ENCODE measurements at places on chromosomes 3 and 15.

GRCh38 chr3:170149016-170149415 is 32.5 kb downstream of the PHC3 start:
- DNase-seq, result no peak

DNA sequence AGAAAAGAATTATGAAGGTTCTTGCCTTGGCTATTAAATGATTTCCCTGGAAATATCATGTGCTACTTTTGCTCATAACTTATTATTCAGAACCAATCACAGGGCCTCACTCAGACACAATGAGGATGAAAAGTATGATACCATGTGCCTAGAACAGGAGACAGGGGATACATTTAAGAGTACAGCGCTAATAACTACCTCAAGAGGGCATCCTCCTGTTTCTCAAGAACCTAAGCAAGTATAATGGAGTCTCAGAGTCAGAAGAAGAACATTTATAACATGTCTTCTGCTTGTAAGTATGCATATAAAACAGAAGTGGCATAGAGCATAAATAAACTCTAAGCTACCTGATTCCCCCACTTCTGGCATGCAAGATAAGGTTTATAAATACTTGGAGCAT is 125.4 kb upstream of the MME start:
- no peak for DNase-seq

DNA sequence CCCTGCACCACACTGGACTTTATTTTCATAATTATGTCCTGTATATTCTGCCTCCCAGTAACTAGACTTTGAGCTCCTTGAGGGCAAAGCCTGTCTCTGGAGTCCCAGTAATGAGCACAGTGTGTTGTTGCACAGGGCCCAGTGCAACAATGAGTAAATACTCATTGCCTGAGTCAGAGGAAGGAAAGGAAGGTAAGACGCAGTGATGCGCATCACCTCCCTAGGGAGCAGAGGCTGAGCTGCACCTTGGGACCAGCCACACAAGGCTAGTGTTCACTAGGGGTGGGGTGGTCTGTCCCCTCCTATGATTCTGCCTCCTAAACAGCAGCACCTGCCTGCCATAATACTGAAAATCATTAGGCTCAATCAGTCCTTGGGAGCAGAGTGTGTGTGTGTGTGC is 86.6 kb upstream of the ADAMTSL3 start:
- DNase-seq, result no peak

DNA sequence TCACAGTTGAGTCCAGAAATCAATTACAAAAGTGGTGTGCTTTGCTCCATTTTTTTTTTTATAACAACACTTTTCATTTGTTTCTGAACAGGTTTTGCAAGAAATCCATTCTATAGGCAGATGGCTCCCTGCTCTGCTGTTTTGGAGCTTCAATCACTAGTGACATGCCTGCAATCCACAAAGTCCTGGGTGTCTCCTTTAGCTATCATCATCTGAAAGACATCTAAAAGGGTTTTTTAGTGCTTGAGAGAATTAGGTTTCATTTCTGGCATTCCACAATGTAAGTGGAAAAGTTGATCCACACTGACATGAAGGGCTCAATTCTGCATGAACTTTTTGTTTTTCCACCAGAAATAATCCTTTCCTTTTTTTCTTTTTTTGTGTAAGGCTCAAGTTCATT is 24.0 kb upstream of the MEIS2 start:
- DNase-seq, result no peak

DNA sequence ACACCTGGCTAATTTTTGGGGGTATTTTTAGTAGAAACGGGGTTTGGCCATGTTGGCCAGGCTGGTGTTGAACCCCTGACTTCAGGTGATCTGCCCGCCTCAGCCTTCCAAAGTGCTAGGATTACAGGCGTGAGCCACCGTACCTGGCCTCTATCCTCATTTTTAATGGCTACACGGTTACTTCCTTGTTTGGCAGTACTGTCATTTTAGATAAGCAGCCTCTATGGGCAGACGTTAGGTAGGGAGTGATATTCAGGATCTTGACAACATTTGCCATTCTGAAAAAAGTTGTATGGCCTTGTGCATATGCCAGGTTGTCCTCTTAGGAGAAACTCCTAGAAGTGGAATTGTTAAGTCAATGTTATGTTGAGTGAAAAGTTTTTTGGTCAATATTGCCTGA is 141.7 kb downstream of the ITPR1 start:
- no peak for DNase-seq

GRCh38 chr15:88880944-88881740 is 14.2 kb downstream of the HAPLN3 start:
- DNase-seq, result no peak

GRCh38 chr15:88727439-88727838 is 75.8 kb upstream of the ACAN start:
- no peak for DNase-seq

- DNase-seq, result no peak
These were observed 154.9 kb downstream of the CHDH start for GRCh38 chr3:53691349-53691748.

GRCh38 chr15:65583701-65584100 is 27.2 kb downstream of the INTS14 start:
- no peak for DNase-seq

DNA sequence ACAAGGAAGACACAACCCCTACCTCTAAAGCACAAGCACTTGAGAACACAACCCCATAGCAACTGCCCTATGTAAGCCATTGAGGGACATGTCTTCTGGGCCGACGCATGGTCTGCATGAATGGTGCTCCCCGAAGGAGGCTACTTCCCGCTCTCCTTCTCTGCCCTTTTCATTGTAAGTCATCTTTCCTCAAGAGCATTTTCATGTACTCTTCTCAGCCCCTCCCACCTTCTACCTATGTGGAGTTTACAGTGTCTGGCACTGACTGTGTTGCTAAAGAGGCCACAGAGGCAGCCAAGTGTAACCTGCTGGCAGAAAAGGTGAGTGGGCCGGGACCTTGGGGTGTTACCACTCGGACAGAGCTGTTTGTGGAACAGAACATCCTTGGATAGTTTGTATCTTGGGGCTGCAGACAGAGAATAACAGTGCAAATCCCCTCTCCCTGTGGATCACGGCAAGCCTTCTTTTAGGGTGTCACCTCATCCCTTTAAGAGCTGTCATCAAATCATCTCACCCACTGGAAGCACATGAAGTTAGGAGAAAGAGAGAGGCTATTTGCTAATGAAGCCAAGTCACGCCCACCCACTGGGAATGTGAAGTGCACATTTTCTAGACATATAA is 5.6 kb downstream of the AHSG start:
- no peak for DNase-seq

GRCh38 chr3:196942915-196943277 is 568 bp upstream of the NCBP2 start:
- no peak for DNase-seq

DNA sequence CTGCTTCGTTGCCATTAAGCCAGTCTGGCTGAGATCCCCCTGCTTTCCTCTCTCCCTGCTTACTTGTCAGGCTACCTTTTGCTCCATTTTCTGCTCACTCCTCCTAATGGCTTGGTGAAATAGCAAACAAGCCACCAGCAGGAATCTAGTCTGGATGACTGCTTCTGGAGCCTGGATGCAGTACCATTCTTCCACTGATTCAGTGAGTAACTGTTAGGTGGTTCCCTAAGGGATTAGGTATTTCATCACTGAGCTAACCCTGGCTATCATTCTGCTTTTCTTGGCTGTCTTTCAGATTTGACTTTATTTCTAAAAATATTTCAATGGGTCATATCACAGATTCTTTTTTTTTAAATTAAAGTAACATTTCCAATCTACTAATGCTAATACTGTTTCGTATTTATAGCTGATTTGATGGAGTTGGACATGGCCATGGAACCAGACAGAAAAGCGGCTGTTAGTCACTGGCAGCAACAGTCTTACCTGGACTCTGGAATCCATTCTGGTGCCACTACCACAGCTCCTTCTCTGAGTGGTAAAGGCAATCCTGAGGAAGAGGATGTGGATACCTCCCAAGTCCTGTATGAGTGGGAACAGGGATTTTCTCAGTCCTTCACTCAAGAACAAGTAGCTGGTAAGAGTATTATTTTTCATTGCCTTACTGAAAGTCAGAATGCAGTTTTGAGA is 25.0 kb downstream of the CTNNB1 start:
- DNase-seq, result no peak

DNA sequence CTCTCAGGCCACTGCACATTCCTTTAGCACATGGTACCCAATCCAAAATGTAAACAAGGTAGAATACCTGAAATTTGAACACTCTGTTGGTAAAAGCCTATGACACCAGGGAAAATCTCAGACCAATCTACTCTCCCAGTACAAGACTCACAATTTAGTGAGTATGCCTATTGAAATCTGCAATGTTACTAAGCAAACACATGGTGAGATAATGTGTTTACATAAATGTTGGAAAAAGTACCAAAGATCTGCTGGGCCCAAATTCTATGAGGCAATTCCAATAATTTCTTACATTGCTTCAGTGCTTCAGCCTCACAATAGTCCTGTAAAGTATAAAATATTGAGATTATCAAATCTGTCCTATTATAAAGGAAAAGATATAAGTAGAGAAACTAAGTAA is 536.1 kb downstream of the PYDC2 start:
- no peak for DNase-seq

- no peak for DNase-seq
These were observed 140.2 kb upstream of the LYSMD4 start for GRCh38 chr15:99873451-99873850.

DNA sequence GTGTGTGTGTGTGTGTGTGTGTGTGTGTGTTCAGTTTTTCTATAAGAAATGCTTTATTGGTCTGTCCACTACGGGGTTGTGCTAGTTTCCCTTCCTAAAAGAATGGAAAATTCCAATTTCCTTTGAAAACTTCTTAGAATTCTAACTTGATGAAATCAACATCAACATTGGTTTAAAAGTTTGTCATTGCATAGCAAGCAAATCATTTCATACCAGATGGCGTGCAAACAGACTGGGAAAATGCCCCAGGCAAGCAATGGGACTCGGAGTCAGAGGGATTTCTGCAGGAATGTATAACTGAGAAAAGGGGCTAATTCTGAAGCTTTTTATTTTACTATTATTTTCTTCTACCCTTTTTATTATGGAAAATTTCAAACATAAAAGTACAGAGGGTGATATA is 13.1 kb upstream of the DYNC1LI1 start:
- DNase-seq, result no peak

DNA sequence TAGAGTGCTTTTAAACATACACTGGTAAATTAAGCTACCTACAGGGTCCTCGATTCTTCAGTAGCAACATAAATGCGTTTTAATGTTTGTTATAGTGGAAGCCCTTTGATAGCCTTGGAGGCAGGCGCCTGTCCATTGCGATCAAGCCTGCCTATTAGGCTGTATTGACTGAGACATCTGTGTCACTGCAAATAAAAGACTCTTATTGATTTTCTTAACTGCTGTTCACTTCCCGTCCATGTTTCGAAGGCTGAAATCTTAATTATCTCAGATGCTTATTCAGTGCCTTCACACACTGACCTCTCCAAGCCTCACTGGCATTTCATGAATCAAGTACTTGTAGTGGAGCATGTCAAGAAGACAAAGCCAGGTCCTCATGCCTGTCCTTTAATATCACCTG is 51.1 kb downstream of the MAP2K5 start:
- no peak for DNase-seq

GRCh38 chr3:143608966-143609365 is 239.3 kb downstream of the SLC9A9 start:
- no peak for DNase-seq

DNA sequence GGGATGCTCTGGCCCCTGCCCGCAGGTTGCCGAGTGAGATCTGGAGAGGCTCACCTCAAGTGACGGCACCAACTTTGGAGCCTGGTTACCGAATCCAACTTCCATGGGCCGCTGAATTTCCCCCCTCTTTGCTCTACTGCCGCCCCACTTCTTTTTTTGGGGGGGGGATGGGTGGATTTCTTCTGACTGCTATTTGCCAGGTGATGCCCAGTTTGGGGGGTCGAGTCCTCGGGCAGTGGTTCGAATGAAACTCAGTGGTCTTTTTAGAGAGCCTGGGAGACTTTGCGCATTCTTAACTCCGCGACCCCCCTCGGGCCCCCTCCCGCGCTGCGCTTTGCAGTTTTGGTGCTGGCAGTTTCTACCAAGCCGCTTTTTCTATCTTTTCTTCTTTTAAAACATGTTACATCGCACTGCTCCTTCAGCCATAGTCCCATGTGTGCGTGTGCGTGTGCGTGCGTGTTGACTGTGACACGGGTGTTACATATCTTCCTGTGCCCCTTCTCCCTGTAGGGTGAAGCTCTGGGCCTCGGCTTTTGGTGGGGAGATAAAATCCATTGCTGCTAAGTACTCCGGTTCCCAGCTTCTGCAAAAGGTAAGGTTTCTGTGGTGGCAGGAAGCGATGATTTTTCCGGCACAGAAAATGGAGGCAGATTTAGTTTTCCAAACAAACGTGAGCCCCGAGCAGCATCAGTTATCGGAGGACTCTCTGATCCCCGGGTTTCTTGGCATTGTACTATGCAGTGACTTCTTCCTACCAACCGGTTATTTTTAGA is 837 bp downstream of the CACNA2D3 start:
- DNase-seq, result no peak

GRCh38 chr15:51038162-51038973 is 56.3 kb downstream of the TNFAIP8L3 start:
- DNase-seq, result no peak

GRCh38 chr3:10867384-10867783 is 51.4 kb downstream of the SLC6A11 start:
- no peak for DNase-seq

DNA sequence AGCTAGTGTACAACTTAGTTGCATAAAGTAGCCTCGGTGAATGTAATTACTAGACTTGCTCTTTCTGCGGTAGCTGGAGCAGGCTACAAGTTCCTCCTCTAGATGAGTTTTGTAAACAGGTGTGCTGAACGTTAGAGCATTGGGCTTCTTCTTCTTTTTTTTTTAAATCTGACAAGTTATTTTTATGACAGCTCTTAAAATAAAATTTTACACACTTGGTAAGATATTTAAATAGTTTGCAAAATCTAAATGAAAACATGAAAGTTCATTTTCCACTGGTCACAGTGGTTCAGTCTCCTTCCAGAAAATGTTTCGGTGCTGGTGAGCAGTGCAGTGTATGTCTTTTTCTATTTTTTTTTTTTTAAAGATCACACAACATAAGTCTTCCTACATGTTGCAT is 3.0 kb downstream of the CCR9 start:
- no peak for DNase-seq

GRCh38 chr3:175215833-175216232 is 356.7 kb downstream of the NAALADL2 start:
- DNase-seq, result no peak

- DNase-seq, result no peak
These were observed 518.0 kb upstream of the NR2F2 start for GRCh38 chr15:95812491-95812890.

DNA sequence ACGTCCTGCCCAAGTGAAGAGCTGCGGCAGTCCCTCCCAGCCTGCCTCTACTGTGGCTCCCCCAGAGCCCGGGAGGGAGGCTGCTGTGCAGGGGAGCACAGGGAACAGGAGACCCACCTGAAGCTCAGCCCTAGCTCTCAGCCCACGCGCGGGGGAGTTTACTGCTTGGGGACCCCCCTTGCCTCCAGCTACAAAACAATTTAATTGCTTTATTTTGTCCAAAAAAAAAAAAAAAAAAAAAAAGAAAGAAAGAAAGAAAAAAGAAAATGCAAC is 78.1 kb downstream of the CLDN11 start:
- no peak for DNase-seq

GRCh38 chr3:120726791-120727190 is 15.5 kb downstream of the RABL3 start:
- DNase-seq, result no peak

- DNase-seq, result no peak
These were observed 11.2 kb downstream of the ATP8B4 start for GRCh38 chr15:50107591-50108408.

- no peak for DNase-seq
These were observed 58.6 kb downstream of the UACA start for GRCh38 chr15:70704731-70705130.

GRCh38 chr15:31501536-31502157 is 175.0 kb downstream of the KLF13 start:
- DNase-seq, result no peak
